ENCODE measurements at places on chromosomes 2 and 18.

DNA sequence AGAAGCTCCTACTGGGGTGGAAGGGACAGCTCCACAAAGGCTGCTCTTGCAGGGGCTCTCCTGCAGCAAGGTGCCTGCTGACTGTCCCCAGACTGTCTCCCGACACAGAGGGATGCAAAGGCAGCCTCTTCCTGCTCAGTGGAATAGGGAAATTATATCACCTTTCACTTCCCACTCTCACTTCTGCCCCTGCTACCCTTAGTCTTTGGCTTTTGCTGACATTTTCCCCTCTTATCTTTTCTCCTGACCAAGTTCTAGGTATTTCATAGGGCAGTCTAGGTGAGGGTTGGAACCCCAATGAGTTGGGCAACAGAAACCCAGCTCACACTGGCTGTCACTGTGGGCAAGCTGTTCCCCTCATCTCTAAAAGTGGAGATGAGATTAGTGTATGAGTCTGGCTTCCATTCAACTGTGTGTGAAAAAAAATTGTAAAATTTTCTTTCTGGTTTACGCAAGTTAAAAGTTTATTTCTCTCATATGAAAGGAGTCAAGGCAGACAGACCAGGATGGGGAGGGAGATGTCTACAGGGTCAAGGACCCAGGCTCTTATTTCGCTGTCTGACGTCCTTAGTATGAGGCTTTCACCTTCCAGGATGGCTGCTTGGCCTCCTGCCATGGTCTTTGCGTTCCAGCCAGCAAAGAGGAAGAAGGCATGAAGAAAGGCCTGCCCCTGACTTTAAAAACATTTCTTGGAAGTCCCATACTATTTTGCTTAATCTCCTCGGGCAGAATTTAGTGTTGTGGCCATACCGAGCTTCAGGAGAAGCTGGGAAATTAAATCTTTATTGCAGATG is 7.5 kb upstream of the MOCOS start:
- no peaks in the 10 kb centered on the region for H3K27me3 ChIP-seq
- H3K27ac ChIP-seq: no peak overlapping the region
- peaks cover 4% of the 10 kb centered on the region for H3K36me3 ChIP-seq
- DNase-seq: no peak

DNA sequence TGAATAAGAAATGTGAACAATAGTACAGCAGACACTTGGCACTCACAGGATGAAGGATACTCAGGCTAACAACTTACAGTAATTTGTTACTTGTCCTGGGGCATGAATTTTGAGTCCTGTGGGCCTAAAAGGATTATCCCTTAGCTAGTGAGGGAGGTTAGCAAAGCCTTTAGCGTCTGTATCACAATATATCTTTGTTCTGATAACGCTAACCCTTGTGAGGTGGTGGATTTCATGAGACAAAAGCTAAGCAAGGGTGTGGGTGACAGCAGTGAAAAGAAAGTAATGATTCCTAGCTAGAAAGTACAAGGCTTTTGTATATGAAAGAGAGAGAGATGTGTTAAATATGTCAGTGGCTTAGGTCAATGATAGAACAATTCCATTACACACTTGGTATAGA is 46.8 kb upstream of the TTC21B start:
- H3K27me3 ChIP-seq: no peaks in the 10 kb centered on the region
- H3K4me1 ChIP-seq: no peaks in the 10 kb centered on the region
- no peak overlapping the region for H3K27ac ChIP-seq
- H3K4me3 ChIP-seq: no peak overlapping the region
- no peaks in the 10 kb centered on the region for H3K36me3 ChIP-seq

- DNase-seq: no peak
- no peaks in the 10 kb centered on the region for H3K36me3 ChIP-seq
- H3K27me3 ChIP-seq: no peaks in the 10 kb centered on the region
- H3K4me1 ChIP-seq: peaks cover 3% of the 10 kb centered on the region
These were observed 218.5 kb downstream of the TPGS2 start for GRCh38 chr18:36610258-36610657.

DNA sequence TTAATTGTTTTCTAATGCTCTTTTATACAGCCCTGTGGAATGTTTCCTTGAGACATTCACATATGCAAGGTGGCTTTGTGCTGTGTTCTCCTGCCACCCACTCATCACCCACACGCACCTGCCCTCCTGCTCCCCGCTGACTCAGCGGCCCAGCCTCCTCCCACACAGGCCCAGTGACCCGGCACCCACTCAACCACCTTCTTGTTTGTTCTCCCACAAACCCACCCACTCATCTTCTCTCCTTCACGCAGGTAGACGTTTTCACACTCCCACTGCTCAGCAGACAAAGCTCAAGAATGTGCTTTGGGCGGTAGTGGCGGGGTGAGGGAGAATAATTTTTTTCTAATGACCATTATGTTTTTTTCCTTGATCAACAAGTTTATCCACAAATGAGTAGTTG is 28.6 kb upstream of the NEMP2 start:
- H3K27me3 ChIP-seq: no peaks in the 10 kb centered on the region
- no peak overlapping the region for H3K4me3 ChIP-seq
- no peak overlapping the region for H3K27ac ChIP-seq

DNA sequence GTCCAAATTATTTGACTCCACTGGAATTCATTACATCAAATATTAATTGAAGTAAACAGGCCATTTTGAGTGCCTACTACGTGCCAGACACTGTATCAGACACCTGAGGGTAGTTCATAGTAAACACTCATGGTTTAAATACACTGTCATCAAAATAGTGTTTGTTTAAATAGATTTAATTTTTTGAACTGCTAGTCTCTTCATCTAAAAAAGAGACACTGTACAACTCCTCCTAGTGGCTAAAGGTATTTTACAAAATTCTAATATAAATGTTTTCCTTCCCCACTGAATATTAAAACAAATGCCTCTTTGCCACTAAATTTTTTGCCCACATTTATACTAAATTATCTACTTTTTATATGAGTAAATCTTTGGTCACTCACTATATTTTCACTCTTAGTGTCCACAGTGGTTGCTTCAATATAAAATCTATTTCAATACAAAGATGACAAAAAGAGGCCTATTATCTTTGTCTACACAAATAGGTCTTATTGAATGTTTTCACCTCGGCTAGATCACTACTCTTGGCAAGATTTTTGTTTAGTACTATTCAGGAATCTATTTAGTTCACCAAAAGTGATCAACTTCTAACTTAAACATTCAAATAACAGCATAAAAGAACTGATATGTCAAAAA is 122.1 kb downstream of the TMEM247 start:
- H3K4me3 ChIP-seq: no peak overlapping the region
- H3K27me3 ChIP-seq: no peaks in the 10 kb centered on the region
- no peak for DNase-seq
- no peaks in the 10 kb centered on the region for H3K4me1 ChIP-seq

GRCh38 chr2:44582363-44583008 is 220.7 kb downstream of the CAMKMT start:
- H3K4me3 ChIP-seq: no peak overlapping the region
- DNase-seq: no peak
- no peaks in the 10 kb centered on the region for H3K36me3 ChIP-seq
- H3K27me3 ChIP-seq: no peaks in the 10 kb centered on the region
- H3K4me1 ChIP-seq: peaks cover 32% of the 10 kb centered on the region

GRCh38 chr2:158998551-158999248 is 30.3 kb downstream of the TANC1 start:
- peak; percentile 30 for DNase-seq
- H3K4me3 ChIP-seq: no peak overlapping the region
- no peaks in the 10 kb centered on the region for H3K27me3 ChIP-seq
- H3K36me3 ChIP-seq: peaks cover 8% of the 10 kb centered on the region
- peak overlapping the region; percentile 18 for H3K27ac ChIP-seq
- peaks cover 28% of the 10 kb centered on the region for H3K4me1 ChIP-seq
